ENCODE measurements at places on chromosomes 4 and X.

GRCh38 chrX:115940888-115941332, 229.6 kb upstream of the AGTR2 start:
- DNase-seq: peak; percentile 74

DNA sequence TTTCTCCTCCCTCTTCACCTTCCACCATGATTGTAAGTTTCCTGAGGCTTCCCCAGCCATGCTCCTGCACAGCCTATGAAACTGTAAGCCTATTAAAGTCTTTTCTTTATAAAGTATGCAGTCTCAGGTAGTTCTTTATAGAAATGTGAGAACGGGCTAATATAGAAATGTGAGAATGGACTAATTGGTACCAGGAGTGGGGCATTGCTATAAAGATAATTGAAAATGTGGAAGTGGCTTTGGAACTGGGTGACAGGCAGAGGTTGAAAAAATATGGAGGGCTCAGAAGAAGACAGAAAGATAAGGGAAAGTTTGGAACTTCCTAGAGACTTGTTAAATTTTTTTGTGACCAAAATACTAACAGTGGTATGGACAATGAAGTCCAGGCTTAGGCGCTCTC, 959.3 kb downstream of the SH3BGRL start:
- no peak for DNase-seq

GRCh38 chrX:46531442-46531841, 13.8 kb downstream of the ZNF674 start:
- DNase-seq: no peak

DNA sequence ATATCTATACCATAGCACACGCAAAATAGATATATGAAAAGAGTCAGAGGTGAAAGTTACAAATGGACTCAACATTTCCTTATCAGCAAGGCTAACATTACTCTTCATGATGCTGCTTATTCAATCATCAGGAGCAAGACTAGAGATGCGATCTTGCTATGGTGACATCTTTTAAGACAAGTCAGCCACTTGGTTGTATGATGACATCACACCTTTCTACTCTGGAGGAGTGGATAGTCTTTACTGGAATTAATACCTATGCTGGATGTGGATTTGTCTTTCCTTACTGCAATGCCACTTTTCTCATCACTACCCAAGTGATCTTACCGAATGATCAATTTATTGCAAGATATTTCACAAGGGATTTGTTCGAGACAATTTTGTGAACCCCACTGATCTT, 87.0 kb upstream of the SPOCK3 start:
- no peak for DNase-seq
